ENCODE measurements at places on chromosomes 4 and X.

DNA sequence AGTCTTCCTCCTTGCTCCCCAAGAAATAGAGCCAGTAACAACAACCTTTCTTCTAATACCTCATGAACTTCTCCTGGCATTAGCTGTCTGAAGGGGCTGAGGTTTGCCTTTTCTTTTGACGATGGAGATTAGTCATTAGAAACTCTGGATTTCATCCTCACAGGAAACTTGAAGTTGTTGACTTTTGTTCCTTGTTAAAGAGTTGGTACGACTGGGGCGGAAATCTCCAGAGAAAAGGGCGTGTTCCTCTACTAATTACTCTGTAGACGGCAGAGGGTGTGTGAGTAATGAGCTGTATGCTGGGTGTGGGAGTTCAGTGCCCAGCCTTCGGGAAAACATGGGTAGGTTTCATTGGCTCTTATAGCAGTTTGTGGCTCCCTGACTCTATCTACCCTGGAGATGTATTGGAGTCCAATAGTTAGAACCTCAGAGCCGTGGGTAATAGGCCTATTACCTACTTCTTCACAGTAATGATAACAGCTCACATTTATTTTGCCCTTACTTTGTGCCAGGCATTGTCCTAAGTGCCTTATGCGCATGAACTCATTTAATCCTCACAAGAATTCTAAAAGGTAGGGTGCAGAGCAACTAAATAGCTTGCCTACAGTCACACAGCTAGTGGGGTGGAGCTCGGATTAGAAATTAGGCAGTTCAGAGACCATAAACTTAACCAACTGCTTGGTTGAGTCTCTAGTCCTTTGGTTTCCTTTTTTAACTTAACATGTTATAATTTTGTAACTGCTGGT lies 23.4 kb downstream of the TMEM164 start:
- DNase-seq = peak; percentile 55

DNA sequence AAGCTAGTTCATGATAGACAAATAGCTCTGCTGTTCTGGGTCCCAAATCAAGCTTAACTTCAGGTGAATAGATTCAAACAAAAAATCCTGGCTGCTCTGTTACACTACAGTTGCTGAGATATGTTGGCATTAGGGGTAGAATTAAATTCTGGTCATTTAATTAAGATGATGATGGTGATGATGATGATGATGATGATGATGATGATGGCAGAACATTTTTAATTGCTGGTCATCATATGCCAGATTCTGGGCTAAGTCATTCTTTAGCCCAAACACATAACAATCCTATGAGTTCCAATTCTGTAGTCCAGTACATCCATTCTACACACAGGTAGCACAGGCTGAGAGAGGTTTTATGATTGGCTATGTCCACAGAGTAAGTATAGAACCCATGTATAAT lies 741.5 kb downstream of the STIM2 start:
- DNase-seq = no peak

DNA sequence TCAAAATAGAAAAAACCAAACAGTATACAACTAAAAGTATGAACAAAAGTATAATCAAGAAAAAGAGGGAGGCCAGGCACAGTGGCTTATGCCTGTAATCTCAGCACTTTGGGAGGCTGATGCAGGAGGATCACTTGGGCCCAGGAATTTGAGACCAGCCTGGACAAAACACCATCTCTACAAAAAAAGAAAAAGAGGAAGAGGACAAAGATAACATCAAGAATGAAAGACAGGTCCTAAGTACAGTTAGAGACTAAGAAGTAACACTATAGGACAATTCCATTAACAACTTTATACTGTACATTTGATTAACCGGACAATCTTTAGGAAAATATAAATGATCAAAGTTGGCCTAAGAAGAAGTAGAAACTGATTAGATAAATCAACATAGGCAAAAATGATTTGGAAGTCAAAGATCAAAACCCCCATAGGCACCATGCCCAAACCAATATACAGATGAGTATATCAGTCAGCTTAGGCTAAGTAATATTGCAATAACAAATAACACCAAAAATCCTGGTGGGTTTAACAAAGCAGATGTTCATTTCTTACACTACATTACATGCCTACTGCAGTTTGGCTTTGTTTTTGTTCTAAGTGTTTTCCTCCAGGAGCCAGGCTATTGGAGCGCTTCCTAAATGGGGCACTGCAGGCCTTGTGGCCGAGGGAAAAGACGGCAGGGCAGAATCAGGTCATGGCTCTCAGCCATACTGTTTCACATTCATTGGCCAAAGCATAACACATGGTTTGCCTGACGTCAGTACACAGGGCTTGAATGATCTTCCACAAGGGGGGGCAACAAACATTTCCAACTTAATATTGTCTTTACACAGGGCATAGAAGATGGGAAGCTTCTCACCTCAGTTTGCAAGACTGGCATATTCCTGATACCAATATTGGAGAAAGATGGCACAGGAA lies 42.2 kb upstream of the HGFAC start:
- DNase-seq = no peak

DNA sequence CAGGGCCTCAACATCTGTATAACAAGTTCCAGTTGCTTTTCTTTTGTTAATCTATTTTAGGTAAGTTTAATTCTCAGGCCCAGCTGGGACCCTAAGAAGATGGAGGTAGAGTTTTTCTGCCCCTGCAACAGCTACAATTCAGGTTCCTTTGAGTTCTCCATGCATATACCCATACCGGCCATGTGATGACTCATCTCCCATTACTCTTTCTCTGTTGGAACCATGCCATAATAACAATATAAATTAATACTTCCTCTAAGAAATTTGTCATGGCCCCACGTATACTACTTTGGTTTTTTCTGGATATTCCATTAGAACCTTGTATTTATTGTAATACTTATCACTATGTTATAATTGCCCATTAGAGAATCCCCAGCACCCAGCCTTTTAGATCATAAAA lies 1.3 kb upstream of the INTU start:
- no peak for DNase-seq

GRCh38 chr4:139721789-139722188 lies 56.2 kb downstream of the MGST2 start:
- DNase-seq = no peak
